ENCODE measurements at places on chromosomes 4 and X.

GRCh38 chrX:32987142-32987541, 224.2 kb downstream of the DMD start:
- DNase-seq, result no peak

DNA sequence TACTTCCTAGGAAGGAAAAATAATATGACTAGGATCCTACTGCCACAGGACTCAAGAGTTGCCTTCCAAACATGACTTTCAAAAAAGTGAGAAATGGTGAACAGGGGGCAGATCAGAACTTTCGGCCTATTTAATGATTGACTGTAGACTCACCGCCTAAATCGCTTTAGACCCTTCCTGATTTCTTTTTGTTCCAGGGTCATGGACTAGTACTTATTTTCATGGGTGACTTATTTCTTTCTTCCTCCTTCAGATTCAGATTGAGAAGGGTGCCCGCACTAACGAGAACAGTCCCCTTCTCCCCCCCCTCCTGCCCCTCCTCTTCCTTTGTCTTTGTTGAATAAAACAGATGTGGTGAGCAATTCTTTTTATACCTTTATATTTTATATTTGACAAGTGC, 48.0 kb upstream of the KLHL8 start:
- no peak for DNase-seq

- no peak for DNase-seq
Observed at GRCh38 chr4:62517716-62518115, 1317.6 kb downstream of the ADGRL3 start.

DNA sequence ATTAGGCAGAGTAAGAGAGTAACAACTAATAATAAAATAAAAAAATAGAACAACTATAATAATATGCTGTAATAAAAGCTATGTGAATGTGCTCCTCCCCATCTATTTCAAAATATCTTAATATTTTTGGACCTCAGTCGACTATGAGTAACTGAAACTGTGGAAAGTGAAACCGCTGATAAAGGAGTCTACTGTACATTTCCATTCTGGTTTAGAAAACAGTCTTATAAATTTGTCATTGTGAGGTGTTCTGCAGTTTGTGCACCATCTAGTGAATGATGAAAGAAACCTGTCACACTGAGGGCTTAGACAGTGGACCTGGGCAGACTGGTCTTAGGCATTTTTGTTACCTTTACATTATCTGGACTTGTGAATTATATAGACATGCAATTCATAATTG, 42.0 kb downstream of the TMEM150C start:
- no peak for DNase-seq

- no peak for DNase-seq
Observed at GRCh38 chr4:17958181-17958580, 63.4 kb downstream of the LCORL start.

DNA sequence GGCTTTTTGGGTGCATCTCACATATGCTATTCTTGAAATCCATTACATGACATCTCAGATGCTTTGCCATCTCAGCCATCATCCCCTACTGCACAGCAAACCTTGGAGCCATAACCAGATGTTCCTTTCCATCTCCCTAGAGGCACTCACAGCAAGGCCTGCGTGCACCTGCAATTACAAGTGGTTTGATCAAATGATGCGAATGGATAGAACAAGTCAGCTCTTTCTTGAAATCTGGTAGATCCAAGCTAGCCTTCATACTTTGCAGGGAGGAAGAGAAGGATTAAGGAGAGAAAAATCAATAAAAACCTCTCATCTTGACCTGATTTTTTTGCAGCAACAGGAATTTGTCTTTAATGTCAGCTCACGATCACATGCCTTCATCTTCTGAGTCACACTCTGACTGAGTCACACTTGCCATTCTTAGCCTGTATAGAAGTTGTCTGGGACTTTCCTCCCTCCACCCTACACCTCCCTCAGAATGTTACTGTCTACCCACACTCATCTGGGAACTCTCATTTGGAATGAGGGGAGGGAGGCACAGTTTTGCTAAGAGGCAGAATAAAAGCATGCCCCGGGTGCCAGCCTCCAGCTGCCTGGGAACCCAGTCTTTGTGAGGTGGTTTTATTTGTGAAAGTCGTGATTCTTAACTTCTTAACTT, 11.9 kb upstream of the TRIML1 start:
- DNase-seq, result no peak

- no peak for DNase-seq
Observed at GRCh38 chrX:71162981-71163380, 18.3 kb downstream of the NLGN3 start.

- DNase-seq, result peak; percentile 43
Observed at GRCh38 chrX:8743126-8743732, 11.3 kb upstream of the ANOS1 start.

DNA sequence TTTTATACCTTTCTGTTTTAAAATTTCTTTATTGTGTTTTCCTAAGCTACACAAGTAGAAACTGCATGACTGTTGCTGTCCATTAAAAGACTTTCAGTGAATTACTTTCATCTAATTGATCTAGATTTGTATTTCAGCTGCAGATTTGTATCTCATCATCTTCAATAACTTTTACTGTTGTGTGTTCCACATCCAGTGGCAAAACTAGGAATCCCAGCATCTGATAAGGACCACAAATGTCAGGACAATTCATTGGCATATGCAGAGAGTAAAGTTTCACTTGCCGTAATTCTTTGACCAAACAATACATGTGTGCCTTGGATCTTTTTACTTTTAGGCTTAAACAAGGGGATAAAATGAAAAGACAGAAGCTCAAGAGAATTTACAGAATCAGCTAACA, 112.6 kb downstream of the FBXO8 start:
- no peak for DNase-seq

DNA sequence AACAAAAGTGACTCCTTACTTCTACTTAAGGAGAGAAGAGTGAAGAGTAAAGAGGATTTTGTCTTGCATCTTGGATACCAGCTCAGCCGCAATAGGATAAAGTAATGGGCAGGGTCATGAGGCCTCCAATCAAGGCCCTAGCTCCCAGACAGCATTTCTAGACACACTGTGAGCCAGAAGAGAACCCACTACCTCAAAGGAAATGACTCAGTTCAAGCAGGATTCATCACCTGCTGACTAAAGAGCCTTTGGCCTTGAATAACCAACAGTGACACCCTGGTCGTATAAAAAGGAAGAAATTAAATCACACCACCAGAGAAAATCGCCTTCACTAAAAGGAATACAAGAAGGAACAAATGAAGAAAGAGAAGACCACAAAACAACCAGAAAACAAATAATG, 416.1 kb downstream of the PCDH18 start:
- DNase-seq, result no peak

GRCh38 chr4:135122457-135122856, 920.9 kb upstream of the PABPC4L start:
- DNase-seq, result no peak
